Adrenal gland (tissue), 19 donors: ENCODE measurements at places on chromosomes 5 and 9. TPM values are rescaled to one million over a fixed set of nuclear protein-coding genes. Genes with fewer than 3 reads are reported as not detected.

The SLC1A3 gene
- 12.6 TPM for total RNA-seq

The SLC6A7 gene
- not detected for total RNA-seq

The QRFP gene
- not detected for total RNA-seq

The CAVIN4 gene
- not detected for total RNA-seq

The ADAMTS13 gene
- total RNA-seq: 0.96 TPM

The ZFP37 gene
- total RNA-seq: 1.4 TPM

The SMIM33 gene
- total RNA-seq: not detected

The PIP5KL1 gene
- total RNA-seq: 2.3 TPM

The SLC34A3 gene
- total RNA-seq: not detected

The PLEKHG4B gene
- total RNA-seq: 0.19 TPM

The ADGRD2 gene
- total RNA-seq: 0.34 TPM

DNA sequence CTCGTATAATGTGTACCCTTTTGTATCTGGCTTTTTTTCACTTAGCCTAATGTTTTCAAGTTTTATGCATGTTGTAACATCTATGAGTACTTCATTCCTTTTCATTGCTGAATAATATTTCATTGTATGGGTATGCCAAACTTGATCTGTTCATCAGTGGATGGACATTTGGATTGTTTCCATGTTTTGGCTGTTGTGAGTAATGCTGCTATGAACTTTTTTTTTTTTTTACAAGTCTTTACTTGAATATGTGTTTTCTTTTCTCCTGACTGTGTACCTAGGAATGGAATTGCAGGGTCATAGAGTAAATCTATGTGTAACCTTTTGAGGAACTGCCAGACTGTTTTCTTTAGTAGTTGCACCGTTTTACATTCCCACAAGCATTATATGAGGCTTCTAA lies 52.4 kb downstream of the MTREX start:
- no peak for DNase-seq

GRCh38 chr9:114631166-114631565 lies 20.1 kb downstream of the TMEM268 start:
- no peak for DNase-seq

DNA sequence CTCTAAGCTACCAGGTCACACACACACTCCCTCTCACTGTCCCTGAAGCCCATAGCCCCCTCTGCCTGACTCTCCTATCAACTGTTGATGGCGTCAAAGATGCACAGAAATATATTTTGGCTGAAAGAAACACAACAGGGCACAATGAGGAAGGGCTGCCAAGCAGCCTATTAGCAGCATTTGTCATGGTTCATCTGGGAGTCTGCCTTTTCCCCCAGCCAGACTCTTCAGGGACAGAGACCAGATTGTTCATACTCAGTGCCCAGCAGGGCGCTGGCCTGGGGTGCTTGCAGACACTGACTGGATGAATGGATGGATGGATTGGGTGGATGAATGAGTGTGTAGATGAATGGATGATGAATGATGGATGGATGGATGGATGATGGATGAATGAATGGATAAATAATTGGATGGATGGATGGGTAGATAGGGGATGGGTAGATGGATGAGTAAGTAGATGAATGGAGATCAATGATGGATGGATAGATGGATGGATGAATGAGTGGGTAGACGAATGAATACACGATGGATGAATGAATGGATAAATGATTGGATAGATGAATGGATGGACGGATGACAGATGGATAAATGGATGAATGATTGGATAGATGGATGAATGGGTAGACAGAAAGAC lies 90.5 kb downstream of the ADAMTS2 start:
- DNase-seq: no peak

DNA sequence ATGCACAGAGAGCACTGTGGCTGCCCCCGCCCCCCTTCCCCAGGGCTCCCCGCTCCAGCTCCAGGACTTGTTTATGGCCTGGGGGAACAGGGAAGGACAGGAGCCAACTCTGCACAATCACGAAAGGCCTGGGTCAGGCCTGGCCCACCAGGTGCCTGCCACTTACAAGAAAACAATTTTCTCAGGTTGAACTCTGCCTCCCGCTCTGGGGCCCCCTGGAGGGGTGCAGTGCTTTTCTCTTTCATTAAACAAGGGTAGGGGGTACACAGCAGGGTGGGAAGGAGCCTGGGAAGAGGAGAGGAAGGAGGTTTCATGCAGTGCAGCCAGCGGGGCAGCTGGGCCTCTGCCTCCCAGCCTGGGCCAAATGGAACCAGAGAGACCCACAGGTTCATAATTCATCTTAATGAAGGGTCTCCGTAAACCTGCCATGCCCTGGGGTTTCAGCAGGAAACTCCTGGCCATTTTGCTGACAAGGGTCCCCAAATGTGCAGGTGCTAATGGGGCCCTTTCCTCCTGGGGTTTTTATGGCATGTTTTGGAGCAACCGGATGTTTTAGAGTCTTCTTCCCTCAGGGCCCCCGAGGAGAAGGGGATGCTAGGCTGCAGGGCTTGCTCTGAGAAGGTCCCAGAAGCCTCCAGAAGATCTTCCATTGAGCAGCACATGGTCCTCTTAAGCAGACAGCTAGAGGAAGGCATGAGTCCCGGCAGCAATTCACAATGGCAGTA lies 219.8 kb downstream of the SLIT3 start:
- no peak for DNase-seq

- DNase-seq: peak; percentile 7
Measured at GRCh38 chr5:132055808-132056609, 4.4 kb upstream of the IL3 start.

GRCh38 chr9:38171926-38172325 lies 102.9 kb upstream of the SHB start:
- no peak for DNase-seq

- no peak for DNase-seq
Measured at GRCh38 chr9:121645003-121645402, 6.4 kb upstream of the DAB2IP start.

DNA sequence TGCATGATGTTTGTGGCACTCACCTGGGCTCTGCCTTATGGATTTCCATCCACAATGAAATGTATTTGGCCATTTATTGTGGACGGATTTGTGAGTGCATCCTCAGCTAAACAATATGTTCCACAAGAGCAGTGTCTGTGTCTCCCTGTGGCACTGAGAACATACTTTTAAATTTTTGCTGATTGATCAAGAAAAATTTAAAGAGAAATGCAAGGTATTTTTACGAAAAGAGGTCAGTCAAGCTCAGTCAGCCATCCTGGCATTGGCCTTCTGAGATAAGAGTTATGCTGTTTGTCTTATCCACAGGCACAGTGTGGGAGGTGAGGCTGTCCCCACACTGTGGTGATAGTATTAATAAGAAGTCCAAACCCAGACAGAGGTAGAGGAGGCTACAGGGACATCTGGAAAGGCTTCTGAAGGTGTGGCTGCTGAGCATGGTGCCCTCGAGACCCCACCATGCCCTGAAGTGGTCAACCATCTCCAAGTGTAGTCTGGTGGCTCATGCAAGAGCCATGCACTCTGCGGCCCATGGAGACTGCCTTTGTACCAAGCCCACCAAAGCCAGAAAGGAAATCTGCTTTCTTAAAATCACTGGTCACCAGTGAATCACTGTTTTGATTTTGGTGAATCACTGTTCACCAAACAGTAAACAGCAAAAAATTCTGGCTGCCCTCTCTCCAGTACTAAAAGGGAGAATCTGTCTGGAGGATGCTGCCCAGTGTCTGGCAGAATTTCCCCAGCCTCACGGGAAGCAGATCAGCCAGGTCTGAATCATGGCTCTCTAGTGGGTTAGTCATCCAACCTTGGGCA lies 28.8 kb downstream of the SPOCK1 start:
- peak; percentile 80 for DNase-seq

DNA sequence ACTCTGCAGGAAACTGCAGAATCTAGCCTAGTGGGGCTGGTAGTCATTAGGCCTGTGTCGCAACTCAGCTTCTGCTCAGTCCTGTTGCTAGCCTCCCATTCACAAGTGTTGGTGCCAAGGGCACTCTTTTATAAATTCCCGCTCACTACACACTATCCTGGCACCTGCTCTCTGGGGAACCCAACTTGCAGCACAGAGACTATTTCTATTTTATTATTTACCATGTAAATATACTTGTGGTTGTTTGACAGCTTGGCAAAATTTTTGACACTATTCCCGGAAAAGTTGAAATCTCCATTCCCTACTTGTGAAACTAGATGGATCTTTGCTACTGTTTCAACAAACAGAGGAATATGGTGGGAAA lies 20.4 kb upstream of the SMC2 start:
- no peak for DNase-seq

DNA sequence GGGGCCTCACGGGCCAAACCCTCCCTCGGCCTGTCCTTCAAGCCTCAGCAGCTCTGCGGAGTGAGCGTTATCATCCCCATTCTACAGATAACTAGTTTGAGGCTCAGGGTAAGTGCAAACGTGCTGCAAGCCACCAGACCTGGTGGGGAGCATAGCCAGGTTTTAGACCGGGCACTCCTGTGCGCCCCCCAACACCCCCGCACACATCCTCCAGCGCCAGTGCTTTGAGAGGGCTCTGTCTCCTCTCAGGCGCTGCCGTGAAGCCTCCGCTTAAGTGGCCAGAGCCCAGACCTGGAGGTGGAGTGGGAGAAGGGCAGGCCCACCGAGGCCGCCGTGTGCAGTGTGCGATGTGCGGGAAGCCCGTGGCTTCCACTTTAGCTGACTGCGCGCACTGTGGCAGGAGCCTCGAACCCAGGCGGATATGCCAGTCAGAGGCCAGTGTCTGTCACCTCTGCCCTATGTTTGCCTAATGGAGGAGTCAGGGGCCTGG lies 1.6 kb upstream of the MGAT1 start:
- DNase-seq: no peak

DNA sequence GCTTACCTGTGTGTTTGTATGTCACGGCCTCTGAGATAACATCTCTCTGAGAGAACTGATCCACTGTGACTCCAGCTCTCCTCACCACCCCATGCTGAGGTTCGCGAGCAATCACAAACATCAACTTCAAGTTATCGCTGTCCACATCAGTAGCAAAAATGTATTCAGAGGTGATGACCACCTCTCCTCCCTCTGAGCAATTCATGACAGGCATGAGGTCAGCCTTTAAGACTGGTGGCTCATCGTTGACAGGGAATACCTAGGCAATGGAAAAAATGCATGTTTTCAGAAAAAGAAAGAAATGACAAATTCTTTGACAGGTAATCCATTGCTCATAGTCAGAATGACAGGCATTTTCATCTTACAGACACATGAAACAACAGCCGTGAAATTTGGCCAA lies 90.3 kb upstream of the CER1 start:
- no peak for DNase-seq

DNA sequence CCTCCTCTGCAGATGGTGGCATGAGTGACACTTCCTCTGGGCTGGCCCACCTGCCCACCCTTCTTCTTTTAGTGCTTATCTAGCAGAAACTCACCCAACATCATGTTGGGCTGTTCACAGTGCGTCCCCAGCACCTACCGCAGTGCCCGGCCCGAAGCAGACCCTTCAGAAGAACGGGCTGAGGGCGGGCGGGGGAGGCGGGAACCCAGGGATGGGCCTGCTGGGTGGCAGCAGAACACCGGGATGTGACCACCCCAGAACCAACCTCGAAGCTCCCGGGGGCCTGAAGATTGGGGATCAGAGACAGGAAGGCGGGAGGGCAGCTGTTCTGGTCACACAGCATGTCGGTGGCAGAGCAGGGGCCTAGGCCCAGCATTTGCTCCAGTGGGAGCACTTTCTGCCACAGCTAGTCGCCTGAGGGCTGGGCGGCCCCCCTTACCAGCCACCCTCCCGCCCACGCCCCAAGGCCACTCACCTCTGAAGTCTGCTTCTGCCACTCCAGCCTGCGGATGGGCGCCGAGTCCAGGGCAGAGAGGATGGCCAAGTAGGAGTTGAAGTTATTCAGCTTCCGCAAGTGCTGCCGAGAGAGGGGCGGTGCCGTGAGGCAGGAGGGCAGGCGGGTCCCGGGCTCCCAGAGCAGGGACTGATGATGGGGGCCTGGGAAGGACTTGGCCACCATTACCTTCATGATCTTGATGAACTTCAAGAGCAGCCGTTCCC lies 38.7 kb downstream of the PRRT1B start:
- DNase-seq: no peak

- no peak for DNase-seq
Measured at GRCh38 chr5:95531491-95531890, 23.3 kb downstream of the SKIC3 start.

- no peak for DNase-seq
Measured at GRCh38 chr9:17380126-17380861, 198.6 kb upstream of the SH3GL2 start.

GRCh38 chr9:137458194-137459151 lies 661 bp downstream of the NSMF start:
- DNase-seq: peak; percentile 46

DNA sequence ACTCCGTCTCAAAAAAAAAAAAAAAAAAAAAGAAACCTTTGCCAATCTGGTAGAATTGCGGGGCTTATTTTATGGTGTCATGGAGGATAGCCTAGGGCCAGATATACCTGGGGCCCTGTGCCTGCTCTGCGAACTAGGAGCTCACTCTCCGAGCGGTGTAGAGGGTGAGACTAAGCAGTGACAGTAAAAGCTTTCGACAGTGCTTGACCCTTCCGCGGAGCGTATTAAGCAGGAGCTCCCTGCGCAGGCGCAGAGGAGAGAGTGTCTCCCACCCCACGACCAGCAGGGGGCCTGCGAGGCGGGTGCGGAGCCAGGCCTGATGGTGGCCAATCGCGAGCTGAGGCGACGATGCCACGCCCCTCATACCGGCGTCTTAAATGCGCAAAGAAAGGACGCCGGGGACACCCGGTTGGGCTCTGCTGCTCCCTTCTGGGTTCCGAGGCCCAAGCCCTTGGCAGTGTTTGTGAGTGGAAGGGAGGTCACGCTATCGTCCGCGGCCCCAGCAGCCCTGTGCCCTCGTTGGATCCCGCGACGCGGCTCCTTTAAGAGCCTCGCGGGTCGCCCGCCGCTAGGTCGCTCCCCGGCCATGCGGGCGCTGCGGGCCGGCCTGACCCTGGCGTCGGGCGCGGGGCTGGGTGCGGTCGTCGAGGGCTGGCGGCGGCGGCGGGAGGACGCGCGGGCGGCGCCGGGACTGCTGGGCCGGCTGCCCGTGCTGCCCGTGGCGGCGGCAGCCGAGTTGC lies at the start of gene ENDOG:
TSS of gene ENDOG (plus strand) at position 402 of the 740 bp plus-strand sequence. CDS start at position 587, 185 bp downstream.
- peak; percentile 98 for DNase-seq

DNA sequence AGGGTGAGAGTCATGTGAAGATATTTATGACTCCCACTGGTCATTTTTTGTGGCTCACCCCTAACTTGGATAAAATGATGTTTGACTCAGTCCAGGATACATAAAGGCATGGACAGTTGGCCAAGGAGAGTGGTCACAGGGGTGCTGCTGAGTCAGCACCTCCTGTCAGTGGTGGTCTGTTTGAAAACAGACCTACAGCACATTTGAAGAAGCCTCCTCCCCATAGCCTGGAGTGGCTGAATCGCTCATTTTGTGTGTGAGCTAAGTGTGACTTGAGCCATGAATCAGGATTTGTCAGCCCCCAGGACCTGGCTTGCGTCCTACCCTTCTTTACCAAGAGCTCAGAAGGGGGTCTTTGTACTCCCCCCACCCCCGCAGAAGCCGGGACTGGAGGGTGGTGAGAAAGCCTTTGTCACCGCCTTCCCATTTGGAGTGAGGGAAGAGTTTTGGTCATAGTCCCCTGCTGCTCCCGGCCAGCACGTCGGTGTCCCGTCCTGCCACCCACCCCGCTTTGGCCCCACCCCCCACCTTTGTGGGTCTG lies 35.6 kb downstream of the TRIO start:
- DNase-seq: no peak
